NCI-H524 treated with DMSO at 0.1 percent for 48 hours (cell line): ENCODE measurements at places on chromosomes 5 and 9.

GRCh38 chr5:113434889-113435288 is at the start of gene TSSK1B:
TSSK1B (minus strand) TSS chr5:113434989; CDS start chr5:113434839, 150 bp downstream.
- no peak for DNase-seq

DNA sequence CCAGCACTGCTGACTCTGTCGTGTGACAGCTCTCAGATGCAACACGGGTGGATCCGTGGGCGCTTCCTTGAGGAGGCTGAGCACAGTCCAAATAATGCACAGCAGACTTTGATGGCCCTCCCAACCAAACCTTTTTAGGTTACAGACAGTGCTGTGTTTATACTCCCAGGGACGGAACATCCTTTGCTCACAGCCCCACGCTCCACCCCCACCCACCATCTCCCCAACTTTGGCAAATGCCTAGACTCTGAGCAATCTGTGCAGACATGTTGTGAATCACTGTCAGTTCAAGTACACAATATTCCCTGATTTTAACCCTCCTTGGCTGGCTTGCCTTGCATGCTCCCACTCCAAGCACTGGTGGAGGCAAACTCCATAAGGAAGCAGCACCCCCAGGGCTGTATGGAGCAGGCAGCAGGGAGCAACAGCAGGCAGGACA is 324.6 kb downstream of the MLLT3 start:
- no peak for DNase-seq

- DNase-seq: no peak
These were observed 29.3 kb upstream of the RPS23 start for GRCh38 chr5:82307451-82307850.

DNA sequence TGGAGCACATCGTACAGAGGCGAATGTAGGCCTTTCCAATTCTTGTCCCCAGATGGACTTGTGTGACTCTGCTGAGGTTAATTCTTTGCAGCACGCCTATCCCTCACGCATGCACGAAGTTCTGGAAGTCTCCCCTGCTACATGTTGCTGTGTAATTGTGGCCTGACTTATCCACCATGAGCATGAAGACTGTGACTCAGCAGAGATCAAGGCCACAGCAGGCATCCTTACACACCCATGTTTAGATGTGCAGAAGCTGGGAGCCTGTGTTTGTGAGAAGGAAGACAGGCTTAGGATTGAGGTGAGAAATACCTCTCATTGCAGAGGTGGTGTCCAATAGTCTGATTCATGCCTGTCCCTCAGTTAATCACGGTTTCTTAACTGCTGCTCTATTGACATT is 135.6 kb downstream of the ICE1 start:
- DNase-seq: no peak

DNA sequence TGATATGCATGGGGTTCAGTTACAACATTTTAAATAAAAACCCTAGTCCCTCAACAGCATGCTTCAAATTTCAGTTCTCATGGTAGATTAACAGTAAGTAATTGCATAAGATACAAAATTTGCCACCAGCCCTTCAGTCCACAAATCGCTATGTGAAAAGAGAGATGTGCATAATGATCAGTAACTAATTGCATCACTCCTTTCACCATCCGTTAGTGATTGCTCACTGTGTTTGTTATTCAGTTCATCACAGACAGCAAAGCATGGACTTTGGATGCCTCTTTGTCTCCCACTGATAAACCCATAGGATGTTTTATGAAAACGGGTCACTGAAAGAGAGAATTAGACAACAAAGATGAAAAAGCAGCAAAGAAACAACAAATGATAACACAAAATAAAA is 103.2 kb downstream of the MCTP1 start:
- DNase-seq: no peak

DNA sequence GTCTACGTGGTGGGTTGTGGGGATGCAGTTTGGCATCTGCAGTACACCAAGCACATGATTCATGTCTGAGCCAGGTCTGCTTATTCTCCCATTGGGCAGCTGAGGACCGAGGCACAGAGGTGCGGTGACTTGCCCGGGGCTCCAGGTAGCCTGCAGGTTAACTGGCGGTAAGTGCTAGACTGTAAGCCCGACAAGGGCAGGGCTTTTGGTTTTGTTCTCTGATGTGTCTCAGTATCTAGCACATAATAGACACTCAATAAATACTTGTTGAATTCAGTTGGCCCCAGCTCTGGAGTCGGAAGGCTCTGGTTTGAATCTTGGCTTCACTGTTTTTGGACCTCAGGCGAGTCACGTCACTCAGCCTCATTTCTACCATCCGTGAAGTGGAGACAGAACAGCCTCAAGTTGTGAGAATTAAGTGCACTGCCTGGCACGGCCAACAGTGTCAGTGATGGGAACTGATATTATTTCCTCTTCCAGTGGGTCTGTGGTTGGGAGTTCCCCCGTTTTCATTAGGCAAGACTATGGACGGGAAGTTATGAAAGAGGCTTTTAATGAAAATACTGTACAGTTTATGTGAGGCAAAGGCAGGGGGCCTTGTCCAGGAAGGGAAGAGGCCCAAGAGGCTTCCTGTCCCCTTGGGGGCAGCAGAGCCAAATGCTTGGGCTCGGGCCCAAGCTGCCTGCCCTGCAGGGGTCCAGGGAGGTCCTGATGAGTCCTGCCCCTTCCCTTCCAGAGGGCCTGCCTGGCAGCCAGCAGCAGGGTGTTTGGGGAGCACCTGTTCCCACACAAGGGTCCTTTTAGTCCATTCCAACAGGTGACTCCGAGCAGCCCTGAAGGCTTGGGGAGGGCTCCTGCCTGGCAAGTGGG is 3.3 kb downstream of the PRELID1 start:
- DNase-seq: no peak

DNA sequence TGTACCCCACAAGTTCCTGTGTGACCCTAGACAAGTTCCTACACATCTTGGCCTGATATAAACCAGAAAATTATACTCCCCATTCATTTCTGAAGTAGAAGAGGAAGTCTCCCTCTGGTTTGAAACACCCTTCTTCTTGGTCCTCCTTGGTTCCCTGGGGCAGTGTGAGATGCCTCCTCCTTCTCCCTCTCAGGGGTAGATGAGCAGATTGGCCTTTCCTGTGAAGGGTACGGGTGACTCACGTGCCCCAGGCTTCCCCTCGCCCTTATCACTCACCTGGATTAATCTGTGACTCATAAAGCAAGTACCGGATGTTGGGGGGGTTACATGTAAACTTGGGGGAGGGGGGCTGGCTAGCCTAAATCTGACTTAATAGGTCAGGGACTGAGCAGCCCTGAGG is 11.1 kb upstream of the AQP3 start:
- DNase-seq: no peak

- no peak for DNase-seq
These were observed 13.4 kb downstream of the UBE2QL1 start for GRCh38 chr5:6461793-6462650.
